Activated T-helper 1 cell treated with Interleukin-2 at 50 U/mL for 16 hours (primary cell): ENCODE measurements at places on chromosomes 12 and 14.

DNA sequence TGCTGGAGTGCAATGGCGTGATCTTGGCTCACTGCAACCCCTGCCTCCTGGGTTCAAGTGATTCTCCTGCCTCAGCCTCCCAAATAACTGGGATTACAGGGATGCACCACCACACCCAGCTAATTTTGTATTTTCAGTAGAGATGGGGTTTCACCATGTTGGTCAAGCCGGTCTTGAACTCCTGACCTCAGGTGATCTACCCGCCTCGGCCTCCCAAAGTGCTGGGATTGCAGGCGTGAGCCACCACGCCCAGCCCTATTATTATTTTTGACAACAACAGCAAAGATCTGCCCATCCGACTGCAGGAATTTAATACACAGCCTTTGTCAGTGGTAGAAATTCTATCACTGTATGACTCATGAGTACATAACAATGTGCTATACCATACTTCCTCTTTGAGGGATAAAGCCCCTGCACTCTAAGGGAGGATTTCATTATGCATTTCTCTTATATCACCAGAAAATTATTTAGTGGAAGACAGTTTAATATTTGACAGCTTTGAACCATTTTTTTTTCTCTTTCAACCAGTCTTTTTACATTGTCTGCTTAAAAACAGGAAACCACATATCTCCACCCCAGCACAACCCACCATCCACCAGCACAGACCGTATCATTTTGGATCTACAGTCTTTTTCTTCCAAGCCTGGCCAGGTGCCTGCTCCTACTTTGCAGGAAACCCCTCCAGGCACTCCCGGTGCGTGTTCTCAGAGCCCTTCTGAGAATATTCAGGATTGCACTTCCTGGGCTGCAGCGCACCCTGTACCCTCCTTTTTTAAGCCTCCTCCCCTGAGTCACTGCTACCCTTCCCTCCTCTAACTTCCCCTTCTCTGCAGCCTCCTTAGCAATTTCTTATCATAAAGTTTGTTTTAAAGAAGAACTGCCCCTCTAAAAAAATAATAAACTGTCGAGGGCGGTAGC is 594 bp downstream of the ARHGDIB start:
- peak; percentile 35 for DNase-seq

GRCh38 chr14:104599446-104599845 is 5.1 kb downstream of the TMEM179 start:
- no peak for DNase-seq

DNA sequence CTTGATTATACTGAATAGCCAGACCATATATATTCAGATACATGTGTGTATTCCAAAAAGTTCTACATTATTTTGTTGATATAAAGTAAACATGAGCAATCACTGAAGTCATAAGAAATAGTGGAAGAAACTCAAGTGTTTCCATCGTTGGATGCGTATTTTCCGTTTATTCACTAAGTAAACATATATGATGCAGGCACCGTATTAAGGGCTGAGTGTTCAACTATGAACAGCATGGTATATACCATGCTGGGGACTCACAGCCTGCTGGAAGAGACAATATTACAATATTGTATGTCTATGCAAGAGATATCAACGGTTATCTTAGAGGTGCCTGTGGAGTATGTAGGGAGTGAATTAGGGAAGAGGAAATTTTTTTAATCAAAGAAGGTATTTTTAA is 1.2 kb downstream of the PYROXD1 start:
- no peak for DNase-seq

DNA sequence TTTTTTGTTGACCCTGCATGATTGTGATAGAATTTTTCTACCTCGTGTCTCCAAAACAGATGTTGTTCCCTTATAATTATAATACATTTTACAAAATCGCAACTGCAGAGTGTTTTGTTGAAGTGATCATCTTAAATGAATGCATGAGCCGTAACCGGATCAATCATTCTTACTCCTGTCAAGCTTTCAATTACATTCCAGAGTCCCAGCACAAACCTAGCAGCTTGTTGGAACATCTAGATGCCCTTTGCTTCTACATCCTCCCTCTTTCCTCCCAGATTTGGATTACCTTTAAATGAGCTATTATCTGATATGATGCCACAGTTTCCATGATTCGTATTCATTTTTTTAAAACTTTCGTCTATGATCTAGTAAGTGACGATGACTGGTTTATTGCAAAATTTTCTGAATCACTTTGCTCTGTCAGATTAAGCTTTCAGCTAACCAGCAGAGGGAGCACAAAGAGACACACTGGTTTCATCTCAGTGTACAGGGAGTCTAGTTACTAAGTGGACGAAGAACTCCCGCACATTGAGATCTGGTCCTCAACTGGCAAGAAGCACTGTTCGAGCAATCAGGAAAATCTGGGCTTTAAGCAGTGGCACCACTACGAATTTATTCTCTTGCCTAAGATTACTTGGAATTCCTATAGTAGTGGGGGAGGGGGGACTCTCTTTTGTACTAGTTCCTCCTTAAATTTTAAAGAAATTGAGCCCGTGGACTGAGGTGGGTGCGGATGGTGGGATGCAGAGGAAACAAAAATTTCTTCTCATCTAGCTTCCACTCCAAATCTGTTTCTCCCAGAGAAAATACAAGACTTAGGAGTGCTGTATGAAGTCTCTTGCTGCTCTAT is 40.9 kb downstream of the TSHR start:
- no peak for DNase-seq

DNA sequence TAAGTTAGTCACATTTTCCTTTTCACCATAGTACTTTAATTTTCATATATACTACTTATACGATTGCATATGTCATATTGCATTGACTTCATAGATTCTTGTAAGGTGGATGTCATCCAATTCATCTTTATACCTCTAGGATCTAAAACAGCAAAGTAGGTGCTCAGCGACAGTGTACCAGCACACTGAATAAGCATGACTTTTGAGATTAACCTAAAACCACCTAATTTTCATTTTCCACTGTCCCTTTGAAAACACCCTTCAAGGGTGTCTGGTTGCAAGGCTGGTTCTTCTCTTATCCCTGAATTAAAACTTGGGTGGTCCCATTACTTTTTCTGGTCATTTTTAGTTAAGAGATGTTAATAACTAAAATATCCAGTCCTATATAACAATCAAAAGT is 4.4 kb downstream of the GPR19 start:
- DNase-seq: no peak

DNA sequence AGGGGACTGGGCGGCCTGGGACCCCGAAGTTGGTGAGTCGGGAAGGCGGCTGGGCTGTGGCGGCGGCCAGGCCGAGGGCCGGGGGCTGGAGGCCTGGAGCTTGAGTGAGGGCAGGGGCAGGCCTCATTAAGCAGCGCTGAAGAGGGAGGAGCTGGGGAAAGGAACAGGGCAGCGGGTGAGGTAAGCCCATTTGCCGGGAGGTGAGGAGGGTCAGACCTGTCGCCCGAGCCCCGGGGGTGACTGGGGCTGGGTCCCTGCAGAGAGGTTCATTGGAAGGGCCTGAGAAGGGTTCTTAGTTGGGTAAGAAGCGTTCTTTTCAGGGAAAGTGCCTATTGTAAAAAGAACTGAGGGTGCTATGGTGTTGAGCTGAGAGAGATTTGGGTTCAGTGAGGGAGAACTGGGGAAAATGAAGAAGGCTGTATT is 441 bp downstream of the RAB5B start:
- DNase-seq: no peak

GRCh38 chr12:110743571-110744093 is 941 bp upstream of the PPP1CC start:
- no peak for DNase-seq

- DNase-seq: no peak
These were observed 17.7 kb upstream of the NEDD1 start for GRCh38 chr12:96889273-96889933.

DNA sequence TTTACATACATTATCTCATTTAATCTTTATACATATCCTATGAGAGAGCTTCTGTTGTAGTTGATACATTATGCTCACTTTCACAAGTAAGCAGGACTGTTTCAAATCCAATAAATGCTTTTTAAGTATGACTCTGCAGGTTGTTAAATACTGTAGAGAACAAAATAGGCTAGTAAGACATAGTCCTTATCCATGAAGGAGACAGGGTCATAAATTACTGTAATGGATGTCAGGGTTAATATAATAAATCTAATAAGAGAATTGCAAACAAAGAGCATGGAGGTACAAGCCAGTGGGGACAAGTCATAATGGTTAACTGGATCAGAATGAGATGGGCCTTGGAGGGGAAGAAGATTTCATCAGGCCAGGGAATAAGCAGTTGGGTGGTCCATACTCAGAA is 303.8 kb upstream of the RGS6 start:
- no peak for DNase-seq

DNA sequence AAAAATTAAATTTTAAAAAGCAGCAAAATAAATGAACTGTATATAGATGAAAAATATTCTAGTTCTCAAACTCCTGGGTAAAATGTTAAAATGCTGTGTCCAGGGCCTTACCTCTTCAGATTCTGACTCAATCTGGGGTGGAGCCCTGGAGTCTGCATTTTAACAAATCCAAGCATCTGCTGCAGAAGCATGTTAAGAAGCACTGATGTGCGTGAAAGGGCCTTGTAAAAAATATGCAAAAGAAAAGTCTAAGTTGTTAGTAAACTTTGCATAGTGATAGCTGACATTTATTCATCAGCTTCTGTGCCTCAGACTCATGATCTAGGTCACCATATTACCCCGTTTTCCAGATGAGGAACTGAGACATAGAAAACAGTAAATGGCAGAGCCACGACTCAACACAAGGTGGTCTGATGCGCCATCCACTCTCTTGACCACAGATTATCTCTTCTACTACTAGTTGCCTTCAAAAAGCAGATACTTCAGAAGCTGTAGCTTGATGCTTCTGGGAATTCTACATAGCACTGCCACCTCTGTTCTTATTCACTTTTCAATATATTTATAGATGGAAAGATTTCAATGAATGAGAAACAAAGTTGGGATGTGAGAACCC is 28.0 kb upstream of the PTCSC3 start:
- no peak for DNase-seq

- no peak for DNase-seq
These were observed 4.4 kb upstream of the PDE6H start for GRCh38 chr12:14968478-14968877.

GRCh38 chr12:50787618-50788017 is 23.7 kb downstream of the ATF1 start:
- DNase-seq: no peak

DNA sequence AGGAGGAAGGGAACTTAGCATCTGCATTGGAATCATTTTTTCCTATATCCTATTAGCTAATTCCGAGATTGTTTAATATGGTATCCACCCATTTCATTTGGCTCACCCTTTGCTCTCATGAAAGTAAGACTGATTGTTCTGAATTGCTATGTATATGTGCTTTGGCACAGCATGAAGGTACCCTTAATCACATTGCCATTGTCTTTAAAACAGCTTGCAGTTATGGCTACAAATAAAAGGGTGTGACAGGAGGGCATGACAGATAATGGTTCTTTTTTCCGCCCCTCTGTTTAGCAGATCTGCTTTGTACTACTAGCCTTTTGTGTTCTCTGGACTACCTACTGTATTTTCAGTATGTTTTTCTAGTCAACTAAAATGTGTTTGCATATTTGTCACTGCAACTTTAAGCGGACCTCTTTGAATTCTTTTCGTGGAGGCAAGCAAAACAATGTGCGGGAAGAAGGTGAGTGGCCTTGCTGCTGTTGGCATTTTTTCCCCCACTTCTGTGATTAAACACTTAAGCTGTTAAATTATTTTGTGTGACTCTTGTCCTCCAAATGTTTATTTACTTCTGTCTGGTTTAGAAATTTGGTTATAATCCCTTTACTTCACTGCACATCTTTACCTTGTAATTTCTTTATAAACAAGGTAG is 35.8 kb downstream of the FBXO34 start:
- no peak for DNase-seq

DNA sequence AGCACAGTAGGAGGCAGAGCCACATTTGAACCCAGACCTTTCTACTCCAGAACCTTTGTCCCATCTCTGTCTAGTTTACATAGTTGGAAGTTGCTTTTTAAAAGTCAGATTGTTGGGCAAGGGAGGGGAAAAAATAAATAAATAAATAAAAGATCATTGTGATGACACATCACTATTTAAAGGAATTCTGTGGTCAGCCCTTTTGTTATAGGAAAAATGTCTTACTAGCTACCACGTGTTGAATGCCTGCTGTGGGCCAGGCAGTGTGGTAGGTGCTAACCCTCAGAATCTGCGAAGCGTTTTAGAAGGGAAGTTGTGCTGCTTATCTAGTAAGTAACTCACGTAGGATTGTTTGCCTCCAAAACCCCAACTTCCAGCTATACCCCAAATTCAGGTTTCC is 62.3 kb downstream of the BHLHE41 start:
- DNase-seq: no peak

DNA sequence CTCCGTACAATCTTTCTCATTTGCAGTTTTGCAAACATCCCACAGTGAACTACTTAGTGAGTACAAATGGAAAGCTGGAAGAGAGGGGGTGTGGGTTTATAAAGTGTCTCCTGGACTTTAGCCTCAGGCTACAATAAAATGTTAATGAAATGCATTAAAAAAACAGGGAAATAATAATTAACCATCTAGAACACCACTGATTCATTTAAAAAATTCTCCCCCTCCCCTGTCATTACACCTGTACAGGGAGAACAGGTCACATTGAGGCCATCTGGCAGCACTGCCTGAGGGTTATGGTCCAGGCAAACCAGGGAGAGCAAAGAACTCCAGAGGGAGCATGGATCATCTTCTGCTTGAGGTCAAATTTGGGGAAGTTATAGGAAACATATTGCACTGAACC is 96.3 kb downstream of the TSPAN8 start:
- DNase-seq: no peak

DNA sequence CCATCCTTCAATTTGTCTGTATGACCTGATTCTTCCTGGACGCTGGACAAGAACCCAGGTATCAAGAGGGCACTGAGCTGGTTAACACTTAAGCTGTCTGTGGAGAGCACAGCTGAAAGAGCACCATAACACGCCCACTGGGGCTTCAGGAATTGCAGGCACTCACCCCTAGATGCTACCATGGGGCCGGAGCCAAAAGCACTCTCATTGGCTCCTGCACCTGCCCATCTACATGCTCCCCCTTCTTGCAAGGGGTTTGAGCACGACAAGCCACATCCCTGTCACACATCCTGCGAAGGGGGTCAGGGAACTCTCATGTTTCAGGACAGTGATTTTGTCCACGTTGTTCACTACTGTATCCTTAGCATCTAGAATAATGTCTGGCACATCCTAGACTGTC is 35.1 kb upstream of the TBC1D15 start:
- no peak for DNase-seq

GRCh38 chr14:92538412-92538985 is 24.9 kb downstream of the RIN3 start:
- no peak for DNase-seq

GRCh38 chr12:68007033-68007432 is 17.8 kb downstream of the IFNG-AS1 start:
- DNase-seq: no peak

DNA sequence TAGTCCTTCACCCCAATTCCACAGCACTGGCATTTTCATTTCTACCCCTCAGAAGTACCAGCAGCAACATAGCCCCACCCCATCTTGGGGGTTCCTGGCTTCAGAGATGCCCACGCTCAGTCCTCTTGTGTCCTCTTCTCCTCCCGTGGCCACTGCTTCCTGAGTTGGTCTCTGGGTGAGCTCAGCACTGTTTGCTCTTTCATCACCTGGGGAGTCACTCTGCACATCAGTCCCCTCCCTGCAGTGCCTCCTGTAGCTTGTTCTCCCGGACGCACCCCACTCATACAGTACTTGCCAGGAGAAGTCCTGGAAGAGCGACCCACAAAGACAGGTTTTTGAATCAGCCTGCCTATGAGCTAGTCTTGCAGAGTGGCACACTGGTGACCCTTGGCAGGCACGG is 63.8 kb downstream of the GSC start:
- DNase-seq: no peak
